Astrocyte (in vitro differentiated cells and primary cell): ENCODE measurements at places on chromosomes 11 and 22. TPM values are rescaled to one million over a fixed set of nuclear protein-coding genes. Genes with fewer than 3 reads are reported as not detected.

Gene CRY2
- total RNA-seq, result 14.4 and 16.9 TPM in 2 replicates

GRCh38 chr22:18075720-18076497 is 1.9 kb upstream of the PEX26 start:
- H3K27ac ChIP-seq, result no peak overlapping the region
- peaks cover 13% of the 10 kb centered on the region for H3K4me1 ChIP-seq
- H3K27me3 ChIP-seq, result no peaks in the 10 kb centered on the region
- no peak overlapping the region for H3K4me3 ChIP-seq
- peak; percentile 66 for DNase-seq

GRCh38 chr22:43085658-43086606 is 3.3 kb downstream of the TTLL1 start:
- H3K27ac ChIP-seq, result no peak overlapping the region
- no peaks in the 10 kb centered on the region for H3K4me1 ChIP-seq
- no peaks in the 10 kb centered on the region for H3K27me3 ChIP-seq
- no peak overlapping the region for H3K4me3 ChIP-seq
- DNase-seq, result no peak

DNA sequence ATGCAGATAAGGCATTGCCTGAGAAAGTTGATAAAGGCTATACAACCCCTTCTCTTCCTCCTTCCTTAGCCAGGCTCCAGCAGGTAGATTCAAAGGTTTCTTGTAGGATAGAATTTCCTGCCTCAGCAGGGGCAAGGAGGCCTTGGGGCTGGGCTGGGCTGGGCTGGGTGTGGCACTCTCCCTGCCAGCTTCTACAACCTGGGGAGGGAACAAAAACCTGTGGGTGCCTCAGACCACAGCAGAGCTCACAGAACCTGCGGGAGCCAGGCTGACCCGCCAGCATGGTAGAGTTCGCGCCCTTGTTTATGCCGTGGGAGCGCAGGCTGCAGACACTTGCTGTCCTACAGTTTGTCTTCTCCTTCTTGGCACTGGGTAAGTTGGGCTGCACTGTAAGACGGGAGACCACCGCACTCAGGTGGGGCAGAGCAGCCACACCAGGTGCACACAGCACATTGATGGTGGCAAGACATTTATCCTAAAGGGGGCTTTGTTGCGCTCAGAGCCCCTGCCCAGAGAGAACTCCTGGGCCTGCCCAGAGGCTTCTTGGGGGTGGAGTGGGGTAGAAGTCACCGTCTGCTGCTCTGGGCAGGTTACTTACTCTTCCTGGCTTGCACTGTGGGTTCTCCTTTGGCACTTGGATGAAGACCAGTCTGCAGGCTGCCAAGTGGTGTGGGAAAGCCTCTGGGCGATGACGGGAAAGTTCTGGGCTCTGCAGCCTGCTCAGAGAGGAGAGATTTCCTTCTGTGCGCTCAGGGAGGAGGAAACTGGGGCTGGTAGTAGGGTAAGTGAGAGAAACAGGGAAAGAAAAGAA is at the start of gene MOGAT2:
Gene MOGAT2, plus strand, starts transcription at position 231 of the 811 bp plus-strand sequence. Its CDS starts 51 bp downstream, at position 282.
- H3K27me3 ChIP-seq, result peaks cover 15% of the 10 kb centered on the region
- H3K4me3 ChIP-seq, result no peak within 1 kb of the TSS
- no peak for DNase-seq
- no peak within 1 kb of the TSS for H3K27ac ChIP-seq

- peaks cover 18% of the 10 kb centered on the region for H3K4me1 ChIP-seq
- no peak overlapping the region for H3K27ac ChIP-seq
- no peaks in the 10 kb centered on the region for H3K27me3 ChIP-seq
- DNase-seq, result peak; percentile 65
- H3K4me3 ChIP-seq, result no peak overlapping the region
Observed at GRCh38 chr11:132472411-132473172, 1059.7 kb downstream of the OPCML start.

- no peaks in the 10 kb centered on the region for H3K36me3 ChIP-seq
- no peaks in the 10 kb centered on the region for H3K27me3 ChIP-seq
- no peak for DNase-seq
- H3K27ac ChIP-seq, result no peak overlapping the region
- H3K4me1 ChIP-seq, result no peaks in the 10 kb centered on the region
- no peak overlapping the region for H3K4me3 ChIP-seq
Observed at GRCh38 chr11:95413761-95414160, 182.8 kb upstream of the SESN3 start.
